ENCODE measurements at places on chromosomes 7 and 10.

DNA sequence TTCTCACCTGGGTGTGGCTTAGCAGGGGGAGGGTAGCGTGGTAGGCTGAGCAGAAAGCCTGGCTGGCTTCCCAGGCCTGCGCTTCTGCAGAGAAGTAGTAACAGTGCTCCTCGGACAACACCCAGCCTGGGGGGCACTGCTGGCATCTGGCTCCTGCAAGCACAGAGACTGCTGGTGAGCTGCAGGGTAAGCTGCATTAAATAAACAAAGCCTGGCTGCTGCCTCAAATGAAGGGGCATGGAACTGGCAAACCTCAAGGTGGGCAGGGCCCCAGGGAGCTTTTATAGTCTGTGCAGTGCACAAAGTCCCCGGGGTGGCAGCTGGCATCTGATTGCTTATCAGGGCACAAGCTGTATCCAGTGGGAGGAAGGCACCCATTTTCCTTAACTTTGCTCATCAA lies 3.9 kb downstream of the KLRG2 start:
- no peak for DNase-seq

- no peak for DNase-seq
Observed at GRCh38 chr10:44786286-44786850, 124.8 kb upstream of the TMEM72 start.

GRCh38 chr7:128876586-128876977 lies 13.9 kb downstream of the ATP6V1F start:
- DNase-seq = no peak

GRCh38 chr7:118232837-118233236 lies 8.3 kb downstream of the ANKRD7 start:
- DNase-seq = no peak

DNA sequence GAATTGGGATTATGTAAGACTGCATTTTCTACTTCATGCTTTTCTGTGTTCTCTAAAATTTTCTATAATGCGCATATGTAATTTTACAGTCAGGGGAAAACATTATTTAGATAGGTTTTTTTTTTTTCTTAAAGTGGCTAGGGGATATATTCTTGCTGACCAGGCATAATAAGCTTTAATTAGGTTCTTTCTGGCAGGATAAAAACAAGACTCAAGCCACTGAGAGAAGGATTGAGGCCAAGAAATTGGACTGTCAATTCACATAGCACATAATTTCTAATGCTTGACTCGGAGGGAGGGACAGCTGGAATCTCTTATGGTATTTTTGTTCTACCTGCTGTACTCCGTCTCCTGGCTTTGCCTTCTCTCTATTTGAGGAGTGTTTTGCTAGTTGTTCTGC lies 119.8 kb upstream of the NPVF start:
- no peak for DNase-seq

DNA sequence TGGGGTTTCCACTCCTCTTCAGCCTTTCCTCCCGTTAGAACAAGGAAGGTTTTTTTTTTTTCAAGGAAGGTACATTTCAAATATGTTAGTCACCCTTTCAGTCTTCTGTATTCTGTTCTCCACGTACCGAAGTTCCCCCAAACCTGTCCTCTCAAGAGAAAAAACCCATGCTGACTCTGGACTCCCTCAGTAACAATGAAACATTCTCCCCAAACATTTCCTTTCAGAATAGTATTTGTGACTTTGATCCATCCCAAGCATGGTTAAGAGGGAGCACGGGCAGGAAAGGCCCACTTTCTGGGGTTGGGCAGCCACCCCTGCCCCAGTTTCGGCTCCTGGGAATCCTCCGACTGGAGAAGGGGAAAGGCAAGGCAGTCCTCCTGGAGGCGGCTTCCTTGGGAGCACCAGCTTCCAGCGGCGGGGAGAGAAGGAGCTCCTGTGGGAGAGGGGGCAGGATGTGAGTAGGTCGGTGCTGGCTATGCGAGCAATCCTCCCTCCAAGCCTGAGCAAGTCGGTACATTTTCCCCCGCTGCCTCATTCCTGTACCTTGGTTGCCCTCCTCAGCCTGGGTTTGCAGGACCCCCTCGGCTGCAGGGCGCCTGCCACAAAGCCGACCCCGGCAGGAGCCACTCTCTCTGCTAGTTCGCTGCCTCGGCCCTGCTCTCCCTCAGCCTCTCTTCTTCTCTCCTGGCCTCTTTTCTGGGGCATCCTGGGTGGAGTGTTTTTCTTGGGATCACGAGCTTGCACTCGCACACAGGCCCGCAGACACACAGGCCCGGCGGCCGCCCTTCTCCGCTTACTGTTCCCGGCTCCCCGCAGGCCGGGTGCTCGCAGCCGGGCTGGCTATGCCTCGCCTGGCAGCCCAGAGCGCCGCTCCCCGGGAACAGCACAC lies 2.1 kb upstream of the HOXA1 start:
- no peak for DNase-seq

GRCh38 chr10:1366811-1367425 lies 310.7 kb downstream of the WDR37 start:
- DNase-seq = no peak

DNA sequence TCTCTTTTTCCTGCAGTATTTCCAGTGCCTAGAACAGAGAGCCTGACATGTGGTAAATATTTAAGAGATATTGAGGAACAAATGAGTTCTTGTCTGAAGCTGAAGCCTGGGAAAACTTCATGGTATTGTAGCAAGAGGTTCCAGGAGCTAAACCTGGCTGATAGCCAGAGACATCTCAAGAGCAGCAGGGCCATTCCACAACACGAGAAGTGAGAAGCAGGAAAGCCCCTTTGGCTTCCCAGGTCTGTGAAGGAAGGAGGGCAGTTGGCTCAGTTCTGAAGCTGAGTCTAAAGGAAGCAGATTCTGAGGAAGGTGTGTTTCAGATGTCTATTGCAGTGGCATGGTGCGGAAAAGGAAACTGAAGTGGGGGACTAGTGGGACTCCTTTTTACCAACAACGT lies 63.8 kb upstream of the FAM204A start:
- no peak for DNase-seq

- DNase-seq = no peak
Observed at GRCh38 chr10:92969151-92969550, 91.4 kb upstream of the CYP26C1 start.

- DNase-seq = peak; percentile 75
Observed at GRCh38 chr10:44004913-44005787, 356.5 kb upstream of the ZNF32 start.

DNA sequence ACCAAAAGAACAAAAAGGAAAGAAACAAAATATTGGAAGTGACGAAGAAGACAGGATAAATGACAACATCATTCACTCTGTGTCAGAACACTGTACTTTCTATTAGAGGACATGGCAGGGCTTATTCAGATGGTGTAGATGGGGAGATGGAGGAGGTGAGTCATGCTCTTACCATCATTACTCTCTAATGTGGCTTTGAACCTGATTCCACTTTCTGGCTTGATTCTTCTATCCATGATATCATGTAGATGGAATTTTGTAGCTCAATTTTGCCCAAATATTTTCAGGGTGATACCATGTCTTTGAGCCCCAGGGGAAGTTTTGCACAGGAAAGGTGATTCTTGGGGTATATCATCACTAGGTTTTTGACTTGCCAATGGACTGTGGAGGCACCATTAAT lies 91.7 kb downstream of the CFAP58 start:
- DNase-seq = no peak
